Stimulated activated CD8-positive, alpha-beta memory T cell treated with anti-CD3 and anti-CD28 coated beads, Interleukin-12 subunit alpha, Interleukin-12 subunit beta, amount 100 ng/mL, for 1 hour (primary cell): ENCODE measurements at places on chromosomes 3 and 15.

GRCh38 chr3:10925436-10926255 is 66.9 kb upstream of the SLC6A1 start:
- no peak for DNase-seq

DNA sequence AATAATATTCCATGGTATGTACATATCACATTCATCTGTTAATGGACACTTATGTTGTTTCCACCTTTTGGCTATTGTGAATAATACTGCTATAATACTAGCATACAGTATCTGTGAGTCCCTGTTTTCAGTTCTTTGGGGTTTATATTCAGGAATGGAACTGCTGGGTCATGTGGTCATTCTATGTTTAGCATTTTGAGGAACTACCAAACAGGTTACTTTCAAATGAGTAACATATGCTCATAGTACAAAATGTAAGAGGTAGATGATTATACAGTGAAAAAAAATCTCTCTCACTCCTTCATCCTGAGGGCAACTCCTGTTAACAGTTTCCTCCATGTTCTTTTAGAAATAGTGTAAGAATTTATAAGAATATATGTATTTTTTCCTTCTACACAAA is 162.2 kb downstream of the PLD1 start:
- no peak for DNase-seq

- DNase-seq = no peak
Measured at GRCh38 chr15:64687688-64688087, 87.7 kb downstream of the RBPMS2 start.

DNA sequence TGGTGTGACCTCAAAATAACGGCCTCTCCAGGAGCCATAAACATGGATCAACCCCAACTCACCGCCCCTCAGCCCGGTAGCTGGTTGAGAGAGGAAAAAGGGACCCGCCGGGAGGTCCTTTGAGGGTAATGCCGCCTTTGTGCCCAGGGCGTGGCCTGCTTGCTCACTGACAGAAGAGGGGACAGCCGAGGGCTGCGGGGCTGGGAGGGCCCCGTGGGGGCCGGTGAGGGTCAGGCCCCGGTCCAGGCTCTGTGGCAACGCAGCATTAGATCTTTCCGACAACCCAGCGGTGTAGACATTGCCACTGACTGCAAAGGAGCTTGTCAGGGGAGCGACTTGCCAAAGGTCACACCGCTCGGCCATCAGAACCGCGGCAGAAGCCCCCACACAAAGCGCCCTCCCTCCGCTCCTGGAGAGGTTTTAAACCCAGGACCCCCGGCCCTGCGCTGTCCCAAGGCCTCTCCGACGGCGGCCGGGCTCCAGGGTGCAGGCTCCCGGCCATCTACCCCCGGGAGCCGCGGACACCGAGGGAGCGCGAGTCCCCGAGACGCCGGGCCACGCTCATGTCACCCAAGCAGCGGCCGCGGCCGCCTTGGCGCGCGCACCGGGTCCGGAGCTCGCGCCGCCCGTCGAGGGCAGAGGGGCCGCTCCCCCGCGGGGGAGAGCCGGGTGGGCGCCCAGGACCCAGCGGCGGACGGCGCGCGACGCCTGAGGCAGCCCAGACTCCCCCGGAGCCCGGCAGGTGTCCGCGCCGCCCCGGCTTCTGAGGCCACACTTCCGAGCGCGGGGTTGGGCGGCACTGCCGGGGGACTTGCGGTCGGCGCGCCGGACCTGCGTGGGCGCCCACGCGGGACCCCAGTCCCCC is 975 bp downstream of the PCSK6 start:
- DNase-seq = no peak

GRCh38 chr3:70000563-70001081 is 1.1 kb downstream of the SAMMSON start:
- no peak for DNase-seq
